Osteocyte (in vitro differentiated cells): ENCODE measurements at places on chromosomes 4 and X.

- no peak overlapping the region for H3K4me3 ChIP-seq
- H3K4me1 ChIP-seq = no peaks in the 10 kb centered on the region
- peaks cover 15% of the 10 kb centered on the region for H3K27me3 ChIP-seq
- no peaks in the 10 kb centered on the region for H3K36me3 ChIP-seq
- no peak for DNase-seq
- no peak overlapping the region for H3K27ac ChIP-seq
Measured at GRCh38 chr4:40369437-40370274, 34.5 kb downstream of the CHRNA9 start.

GRCh38 chr4:53515076-53515475 lies 76.2 kb downstream of the LNX1 start:
- H3K36me3 ChIP-seq = no peaks in the 10 kb centered on the region
- no peak for DNase-seq
- no peak overlapping the region for H3K4me3 ChIP-seq

GRCh38 chr4:158538176-158538575 lies 16.5 kb downstream of the RXFP1 start:
- DNase-seq = no peak
- H3K36me3 ChIP-seq = no peaks in the 10 kb centered on the region
- H3K27me3 ChIP-seq = no peaks in the 10 kb centered on the region
- no peak overlapping the region for H3K4me3 ChIP-seq
- peaks cover 6% of the 10 kb centered on the region for H3K4me1 ChIP-seq
- H3K27ac ChIP-seq = no peak overlapping the region

DNA sequence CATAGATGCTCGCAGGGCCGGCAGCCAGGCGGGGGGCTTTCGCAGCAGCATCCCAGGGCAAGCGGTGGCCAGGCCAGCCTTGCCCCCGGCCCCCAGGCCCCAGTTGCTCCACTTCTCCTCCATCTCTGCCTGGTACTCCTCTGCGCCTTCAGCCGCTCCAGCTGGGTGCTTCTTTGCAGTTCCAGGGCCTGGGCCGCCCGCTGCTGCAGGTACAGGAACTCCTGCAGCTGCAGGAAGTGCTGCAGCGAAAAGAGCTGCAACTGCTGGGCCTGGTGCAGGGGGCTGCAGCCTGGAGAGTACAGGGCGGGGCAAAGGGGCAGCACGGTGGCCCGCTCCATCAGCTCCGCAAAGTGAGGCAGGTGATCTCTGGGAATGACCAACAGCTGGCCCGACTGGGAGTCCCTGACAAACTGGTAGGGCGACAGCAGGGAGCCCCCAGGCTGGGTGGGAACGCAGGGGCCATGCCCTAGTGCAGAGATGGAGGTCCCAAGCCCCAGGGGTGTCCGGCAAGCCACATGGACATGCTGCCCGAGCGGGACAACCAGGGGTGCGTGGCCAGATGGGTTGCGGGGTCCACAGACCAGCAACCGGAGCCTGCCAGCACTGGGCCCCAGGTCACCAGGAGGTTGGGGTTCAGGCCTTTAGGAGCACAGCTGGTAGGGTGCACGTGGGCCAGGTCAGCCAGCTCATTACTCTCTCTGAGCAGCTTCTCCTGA lies 75.9 kb upstream of the UCP1 start:
- no peak overlapping the region for H3K4me3 ChIP-seq
- H3K27ac ChIP-seq = no peak overlapping the region
- H3K36me3 ChIP-seq = peaks cover 44% of the 10 kb centered on the region
- DNase-seq = no peak
- no peaks in the 10 kb centered on the region for H3K27me3 ChIP-seq

GRCh38 chr4:25178838-25179261 lies 18.6 kb upstream of the SEPSECS start:
- no peak overlapping the region for H3K27ac ChIP-seq
- peaks cover 7% of the 10 kb centered on the region for H3K4me1 ChIP-seq
- H3K4me3 ChIP-seq = no peak overlapping the region
- H3K27me3 ChIP-seq = no peaks in the 10 kb centered on the region
- no peaks in the 10 kb centered on the region for H3K36me3 ChIP-seq

- DNase-seq = no peak
- H3K4me1 ChIP-seq = peaks cover 30% of the 10 kb centered on the region
- no peaks in the 10 kb centered on the region for H3K27me3 ChIP-seq
- peak overlapping the region; percentile 28 for H3K27ac ChIP-seq
- peaks cover 3% of the 10 kb centered on the region for H3K36me3 ChIP-seq
Measured at GRCh38 chr4:159284113-159284512, 181.2 kb downstream of the RAPGEF2 start.

GRCh38 chrX:38961936-38962335 lies 160.7 kb downstream of the MID1IP1 start:
- DNase-seq = no peak
- H3K27ac ChIP-seq = no peak overlapping the region
- H3K27me3 ChIP-seq = no peaks in the 10 kb centered on the region
- no peak overlapping the region for H3K4me3 ChIP-seq

- no peak overlapping the region for H3K4me3 ChIP-seq
- H3K36me3 ChIP-seq = peaks cover 2% of the 10 kb centered on the region
- peaks cover 2% of the 10 kb centered on the region for H3K4me1 ChIP-seq
- no peak overlapping the region for H3K27ac ChIP-seq
Measured at GRCh38 chr4:8364141-8364540, 76.4 kb downstream of the ACOX3 start.

DNA sequence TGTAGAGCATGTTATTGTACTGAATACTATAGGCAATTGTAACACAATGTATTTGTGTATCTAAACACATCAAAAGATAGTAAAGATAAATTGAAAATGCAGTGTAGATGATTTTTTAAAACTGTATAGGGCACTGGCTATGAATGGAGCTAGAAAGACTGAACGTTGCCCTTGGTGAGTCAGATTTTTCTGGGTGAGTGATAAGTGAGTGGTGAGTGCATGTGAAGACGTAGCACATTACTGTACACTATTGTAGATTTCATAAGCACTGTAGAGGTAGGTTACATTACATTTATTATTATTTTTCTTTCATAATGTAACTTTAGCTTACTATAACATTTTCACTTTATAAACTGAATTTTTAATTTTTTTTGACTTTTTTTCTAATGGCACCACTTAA lies 1491.6 kb downstream of the TECRL start:
- no peaks in the 10 kb centered on the region for H3K27me3 ChIP-seq
- no peak overlapping the region for H3K4me3 ChIP-seq
- no peak overlapping the region for H3K27ac ChIP-seq
- no peaks in the 10 kb centered on the region for H3K36me3 ChIP-seq

DNA sequence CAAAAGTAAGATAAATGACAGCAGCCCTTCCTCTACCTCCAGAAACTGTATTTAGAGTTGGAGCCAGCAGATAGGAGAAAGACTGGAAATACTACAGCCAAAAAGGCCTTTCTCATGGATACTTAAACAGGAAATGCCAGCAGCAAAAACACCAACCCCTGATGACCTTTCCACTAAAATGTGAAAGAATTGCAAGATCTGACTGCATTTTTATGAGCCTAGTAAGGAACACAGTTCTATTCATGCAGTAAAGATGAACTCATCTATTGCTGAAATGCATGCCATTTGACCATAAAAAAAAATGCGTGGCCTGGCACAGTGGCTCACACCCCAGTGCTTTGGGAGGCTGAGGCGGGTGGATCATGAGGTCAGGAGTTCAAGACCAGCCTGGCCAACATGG lies 19.9 kb downstream of the ABCG2 start:
- H3K36me3 ChIP-seq = no peaks in the 10 kb centered on the region
- H3K4me3 ChIP-seq = no peak overlapping the region
- no peaks in the 10 kb centered on the region for H3K27me3 ChIP-seq
- H3K27ac ChIP-seq = no peak overlapping the region
- DNase-seq = no peak
- peaks cover 8% of the 10 kb centered on the region for H3K4me1 ChIP-seq

- H3K4me1 ChIP-seq = no peaks in the 10 kb centered on the region
- H3K27me3 ChIP-seq = peaks cover 10% of the 10 kb centered on the region
- H3K27ac ChIP-seq = no peak overlapping the region
- no peak for DNase-seq
Measured at GRCh38 chrX:129697204-129697829, 41.5 kb upstream of the XPNPEP2 start.

- peaks cover 2% of the 10 kb centered on the region for H3K27me3 ChIP-seq
- DNase-seq = no peak
- H3K4me3 ChIP-seq = no peak within 1 kb of the TSS
- H3K4me1 ChIP-seq = peaks cover 26% of the 10 kb centered on the region
Measured at GRCh38 chr4:86848732-86849619, at the start of gene SLC10A6. TSS of gene SLC10A6 (minus strand) at chr4:86849384. CDS start at chr4:86849115, 269 bp downstream.

DNA sequence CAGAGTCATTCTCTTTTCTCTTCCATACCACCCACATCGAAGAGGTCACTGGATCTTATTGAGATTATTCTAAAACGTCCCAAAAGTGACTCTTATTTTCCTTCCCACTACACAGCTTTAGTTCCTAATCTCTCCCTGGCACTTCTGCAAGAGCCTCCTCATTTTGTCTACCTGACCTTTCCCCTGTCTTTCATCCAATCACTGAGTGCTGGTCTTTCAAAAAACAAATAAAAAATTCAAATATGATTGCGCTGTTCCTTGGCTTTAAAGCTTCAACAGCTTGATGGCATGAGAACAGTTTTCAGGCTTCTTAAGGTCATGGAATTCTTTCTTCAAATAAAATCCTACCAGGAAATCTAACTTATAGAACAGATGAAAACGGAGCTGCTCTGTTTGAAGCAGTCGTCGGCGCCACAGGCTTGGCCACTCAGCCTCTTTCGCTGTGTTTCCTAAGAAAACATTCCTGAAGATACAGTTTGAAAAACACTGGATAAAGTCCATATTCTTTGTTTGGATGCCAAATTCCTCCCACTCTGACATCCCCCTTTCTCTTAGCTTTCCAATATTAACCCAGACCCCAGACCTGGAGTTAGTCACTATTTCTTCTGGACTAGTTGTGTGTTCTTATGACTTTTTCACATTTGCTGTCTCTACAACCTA lies 12.5 kb downstream of the SYTL5 start:
- no peaks in the 10 kb centered on the region for H3K36me3 ChIP-seq
- H3K27me3 ChIP-seq = no peaks in the 10 kb centered on the region
- peak overlapping the region; percentile 78 for H3K27ac ChIP-seq
- H3K4me3 ChIP-seq = peak overlapping the region; percentile 1
- no peak for DNase-seq

DNA sequence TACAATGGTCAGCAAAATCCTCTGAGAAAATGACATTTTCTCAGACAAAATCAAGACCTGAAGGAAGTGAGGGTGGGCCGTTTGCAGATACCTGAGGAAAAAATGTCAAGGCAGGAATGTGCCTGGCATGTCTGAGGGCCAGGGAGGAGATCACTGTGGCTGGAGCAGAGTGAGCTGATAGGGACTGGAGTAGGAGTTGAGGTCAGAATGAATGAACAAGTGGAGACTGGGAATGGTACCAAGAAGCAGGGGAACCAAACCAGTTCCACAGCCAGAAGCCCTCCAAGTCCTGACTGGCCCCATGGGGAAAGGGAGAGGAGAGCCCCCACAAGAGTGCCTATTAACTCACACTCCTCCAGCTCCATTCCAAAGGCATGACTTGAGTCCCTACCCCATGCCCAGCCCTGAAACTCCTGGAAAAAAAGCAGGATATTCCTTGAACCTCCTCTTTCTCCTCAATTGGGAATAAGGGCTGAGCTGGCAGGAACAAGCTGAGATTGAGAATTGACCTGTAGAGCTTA lies 41.5 kb downstream of the STEEP1 start:
- H3K36me3 ChIP-seq = no peaks in the 10 kb centered on the region
- H3K4me1 ChIP-seq = no peaks in the 10 kb centered on the region
- no peak for DNase-seq

GRCh38 chrX:38318606-38319005 lies 8.7 kb downstream of the RPGR start:
- H3K4me3 ChIP-seq = no peak overlapping the region
- no peak overlapping the region for H3K27ac ChIP-seq
- H3K27me3 ChIP-seq = no peaks in the 10 kb centered on the region
- no peak for DNase-seq
- peaks cover 3% of the 10 kb centered on the region for H3K36me3 ChIP-seq
- H3K4me1 ChIP-seq = no peaks in the 10 kb centered on the region

GRCh38 chr4:35464964-35465528 lies 779.3 kb downstream of the ARAP2 start:
- no peaks in the 10 kb centered on the region for H3K27me3 ChIP-seq
- no peak overlapping the region for H3K4me3 ChIP-seq
- DNase-seq = no peak

- DNase-seq = no peak
- no peaks in the 10 kb centered on the region for H3K36me3 ChIP-seq
- H3K4me3 ChIP-seq = no peak overlapping the region
- H3K27ac ChIP-seq = no peak overlapping the region
Measured at GRCh38 chr4:92477298-92477697, 173.5 kb downstream of the GRID2 start.

DNA sequence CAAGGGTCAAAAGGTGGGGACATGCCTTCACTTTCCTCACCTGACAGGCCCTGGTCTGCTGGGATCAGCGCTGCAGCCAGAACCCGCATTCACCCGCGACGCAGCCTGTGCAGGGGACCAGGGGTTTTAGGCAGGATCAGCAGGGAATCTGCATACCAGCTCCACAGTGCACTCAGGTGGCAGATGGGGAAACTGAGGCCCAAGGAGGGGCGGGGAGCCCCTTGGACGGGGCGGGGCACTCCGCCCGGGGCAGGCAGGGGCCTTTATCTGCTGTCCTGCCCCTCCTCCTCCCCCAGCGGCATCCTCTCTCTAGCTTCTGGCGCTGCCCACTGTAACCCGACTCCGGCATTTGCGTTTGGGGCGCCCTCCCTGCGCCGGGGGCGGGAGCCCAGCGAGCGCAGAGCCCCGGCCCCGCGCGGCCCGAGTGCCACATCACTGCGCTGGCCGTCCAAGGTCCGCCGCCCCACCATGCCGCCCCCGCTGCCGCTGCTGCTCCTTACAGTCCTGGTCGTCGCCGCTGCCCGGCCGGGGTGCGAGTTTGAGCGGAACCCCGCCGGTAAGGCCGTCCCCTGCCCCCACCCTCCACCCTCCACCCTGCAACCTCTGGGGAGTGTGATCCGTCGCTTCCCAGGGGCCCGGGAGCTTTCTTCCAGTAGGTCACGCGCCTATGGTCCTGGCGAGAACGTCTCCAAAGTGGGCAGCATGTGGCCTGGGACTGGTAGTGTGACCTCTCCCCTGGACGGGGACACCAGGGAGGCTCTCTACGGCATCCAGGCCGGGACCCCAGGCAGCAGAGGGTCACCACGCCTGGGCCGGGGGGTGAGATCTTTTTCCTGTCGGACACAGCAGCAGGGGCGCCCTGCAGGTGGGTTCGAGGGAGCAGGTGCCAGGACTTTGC lies at the start of gene CPZ:
Gene CPZ (plus strand): TSS at position 400 of the 898 bp plus-strand sequence. CDS start 69 bp downstream, at position 469.
- H3K4me3 ChIP-seq = peak within 1 kb of the TSS; percentile 52
- H3K27ac ChIP-seq = no peak within 1 kb of the TSS
- H3K36me3 ChIP-seq = no peaks in the 10 kb centered on the region
- DNase-seq = no peak

DNA sequence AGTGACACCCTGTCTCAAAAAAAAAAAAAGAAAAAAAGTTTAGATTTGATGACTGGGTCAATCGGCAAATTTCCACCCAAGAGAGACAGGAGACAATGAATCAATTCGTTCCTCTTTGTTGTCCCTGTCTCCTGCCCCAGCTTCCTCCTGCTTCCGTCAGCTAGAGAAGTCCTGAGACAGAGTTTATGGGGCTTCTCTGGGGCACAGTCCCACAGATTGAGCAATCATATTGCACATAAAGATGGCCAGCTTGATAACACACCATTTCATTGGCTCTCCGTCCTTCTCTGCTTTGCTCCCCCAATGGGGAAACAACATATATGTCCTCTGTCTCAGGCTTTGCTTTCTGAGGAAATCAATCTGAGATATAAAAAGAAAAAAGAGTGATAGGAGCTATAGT lies 78.4 kb upstream of the FUNDC1 start:
- no peaks in the 10 kb centered on the region for H3K4me1 ChIP-seq
- H3K36me3 ChIP-seq = no peaks in the 10 kb centered on the region
- no peak overlapping the region for H3K27ac ChIP-seq
- H3K4me3 ChIP-seq = no peak overlapping the region
- H3K27me3 ChIP-seq = no peaks in the 10 kb centered on the region
